GM12878 (cell line): ENCODE measurements at places on chromosomes 13 and 19. TPM values are rescaled to one million over a fixed set of nuclear protein-coding genes. Genes with fewer than 3 reads are reported as not detected.

Gene CAMSAP3
- 5.6 and 6.3 TPM in 2 replicates for total RNA-seq

Gene PRKCG
- not detected in 2 replicates for total RNA-seq

Gene TMEM150B
- total RNA-seq, result 0.23 TPM in 1 of 2 replicates, not detected in the other

Gene CEACAM16
- total RNA-seq, result not detected in 2 replicates

DNA sequence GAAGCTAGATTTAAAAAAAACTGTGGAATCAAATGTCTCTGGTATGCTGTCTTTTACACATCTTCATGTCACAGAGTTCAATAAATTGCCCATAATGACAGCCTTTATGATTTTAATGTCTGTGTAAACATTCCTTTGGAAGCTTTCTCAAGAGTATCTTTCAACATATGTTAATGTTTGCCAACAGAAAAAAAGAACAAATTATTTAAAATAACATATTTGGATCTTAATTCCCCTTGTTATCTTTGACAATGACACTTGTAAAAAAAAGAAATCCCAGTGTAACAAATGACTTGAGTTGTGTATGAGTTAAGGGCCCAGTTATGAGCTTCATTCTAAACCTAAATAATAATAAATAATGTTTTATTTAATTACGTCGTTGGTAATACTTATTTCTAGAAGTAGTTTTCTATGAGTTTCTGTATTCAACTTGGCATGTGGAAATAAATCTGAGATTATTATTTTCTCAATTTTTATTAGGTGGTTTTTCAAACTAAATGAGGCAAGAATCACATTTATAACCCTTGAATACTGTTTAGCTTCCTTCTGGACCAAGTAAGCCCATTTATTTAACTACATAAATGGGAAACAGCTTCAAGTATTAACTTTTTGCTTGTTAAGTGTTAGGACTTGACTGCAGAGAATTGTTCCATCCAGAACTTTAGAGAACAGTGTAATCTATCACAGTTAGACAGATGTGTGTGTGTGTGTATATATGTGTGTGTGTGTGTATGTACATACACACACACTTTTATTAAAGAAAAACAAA, 182.1 kb downstream of the POSTN start:
- H3K36me3 ChIP-seq, result no peaks in the 10 kb centered on the region
- H3K4me1 ChIP-seq, result no peaks in the 10 kb centered on the region
- H3K27ac ChIP-seq, result no peak overlapping the region
- no peak for DNase-seq
- H3K27me3 ChIP-seq, result no peaks in the 10 kb centered on the region
- no peak overlapping the region for H3K4me3 ChIP-seq

DNA sequence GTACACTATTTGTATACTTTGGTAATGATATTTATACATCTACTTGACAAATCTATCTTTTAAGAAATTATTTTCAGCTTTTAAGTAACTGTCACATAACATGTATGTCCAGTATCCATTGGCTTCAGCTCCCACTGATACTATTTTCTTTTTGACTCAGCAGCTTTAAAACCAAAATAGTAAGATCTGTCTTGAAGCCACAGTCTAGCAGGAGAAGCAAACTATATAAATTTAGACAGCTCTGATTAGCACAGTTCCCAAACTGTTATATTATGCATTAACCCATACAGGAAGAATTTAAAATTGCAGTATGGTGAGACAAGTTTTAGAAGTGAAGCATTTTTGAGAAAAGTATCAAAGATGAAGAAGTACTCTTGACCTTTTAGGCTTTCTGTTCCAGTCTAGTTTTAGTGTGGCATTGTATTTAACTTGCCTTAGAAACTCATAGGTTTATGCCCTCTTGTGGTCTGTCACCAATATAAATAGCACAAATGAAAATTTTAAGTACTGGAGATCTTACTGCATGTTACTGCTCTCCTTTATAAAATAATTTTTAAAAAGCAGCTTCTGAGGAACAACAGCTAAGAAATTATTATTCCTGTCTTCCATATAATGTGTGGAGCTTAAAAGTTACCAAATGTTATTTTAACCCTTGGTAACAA, 24.7 kb downstream of the URI1 start:
- no peak overlapping the region for H3K4me3 ChIP-seq
- H3K4me1 ChIP-seq, result peaks cover 11% of the 10 kb centered on the region
- H3K36me3 ChIP-seq, result no peaks in the 10 kb centered on the region
- peak overlapping the region; percentile 50; the same call in 1 of the 2 replicates for H3K27ac ChIP-seq
- no peaks in the 10 kb centered on the region for H3K27me3 ChIP-seq
- no peak for DNase-seq

- peaks cover 50% of the 10 kb centered on the region for H3K4me1 ChIP-seq
- H3K27me3 ChIP-seq, result no peaks in the 10 kb centered on the region
- H3K36me3 ChIP-seq, result peaks cover 3% of the 10 kb centered on the region
- H3K4me3 ChIP-seq, result no peak overlapping the region
- H3K27ac ChIP-seq, result peak overlapping the region; percentile 99
Observed at GRCh38 chr19:6579450-6580178, 11.3 kb downstream of the CD70 start.

GRCh38 chr19:55086730-55087541, 11.3 kb downstream of the EPS8L1 start:
- 0 out of 2 replicates have a peak, but pooled peaks cover 3% of the 10 kb centered on the region for H3K4me1 ChIP-seq
- peak overlapping the region; percentile 27; the same call in 1 of the 2 replicates for H3K4me3 ChIP-seq

- no peaks in the 10 kb centered on the region for H3K27me3 ChIP-seq
- no peak for DNase-seq
- H3K36me3 ChIP-seq, result no peaks in the 10 kb centered on the region; the same call in 1 of the 2 replicates
- no peak overlapping the region for H3K4me3 ChIP-seq
- no peak overlapping the region for H3K27ac ChIP-seq
- no peaks in the 10 kb centered on the region for H3K4me1 ChIP-seq
Observed at GRCh38 chr19:582497-583197, 7.0 kb upstream of the HCN2 start.
